Body of pancreas (tissue), 4 donors: ENCODE measurements at places on chromosomes 13 and 19.
A peak's percentile ranks its signal among the peaks of the same experiment; 100 is the strongest.

DNA sequence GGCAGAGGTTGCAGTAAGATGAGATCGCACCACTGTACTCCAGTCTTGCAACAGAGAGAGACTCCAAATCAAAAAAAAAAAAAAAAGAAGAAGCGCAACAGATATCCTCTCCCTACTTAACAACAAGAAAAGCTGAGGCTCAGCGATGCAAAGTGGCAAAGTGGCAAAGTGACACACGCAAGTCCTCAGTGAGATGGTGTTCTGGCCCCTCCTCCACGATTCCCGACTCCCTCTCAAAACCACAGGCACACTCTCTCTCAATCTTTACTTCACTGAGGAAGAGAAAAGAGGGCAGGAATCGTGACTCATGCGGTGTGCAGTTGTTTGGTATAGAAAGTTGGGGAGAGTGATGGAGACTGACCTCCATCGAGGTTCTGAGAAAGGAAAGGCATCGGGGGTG is 12.6 kb downstream of the FFAR2 start:
- H3K4me3 ChIP-seq: no peak overlapping the region
- no peak for DNase-seq
- no peaks in the 10 kb centered on the region for H3K36me3 ChIP-seq
- H3K4me1 ChIP-seq: peaks cover 19% of the 10 kb centered on the region
- no peak overlapping the region for H3K27ac ChIP-seq

DNA sequence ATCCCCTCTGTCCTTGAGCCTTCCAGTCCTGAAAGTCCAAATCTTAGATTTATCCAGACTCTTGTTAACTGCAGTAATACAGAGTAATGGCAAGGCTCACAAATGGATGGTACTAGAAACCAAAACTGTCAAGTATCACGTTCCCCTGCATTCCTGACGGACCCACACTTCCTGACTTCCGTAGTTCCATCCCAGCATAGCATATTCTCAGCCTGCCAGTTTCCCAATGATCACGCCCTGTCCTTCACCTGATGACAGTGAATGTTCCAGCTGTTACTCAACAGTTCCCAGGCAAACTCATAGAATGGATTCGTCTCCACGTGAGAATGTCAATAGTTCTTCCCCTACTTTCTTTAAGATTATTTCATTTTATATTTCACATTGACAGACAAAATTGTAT is 33.6 kb downstream of the SLC7A1 start:
- H3K4me1 ChIP-seq: peaks cover 10% of the 10 kb centered on the region
- no peak overlapping the region for H3K27ac ChIP-seq
- no peak overlapping the region for H3K4me3 ChIP-seq
- no peak for DNase-seq
- H3K27me3 ChIP-seq: no peaks in the 10 kb centered on the region
- H3K36me3 ChIP-seq: no peaks in the 10 kb centered on the region

DNA sequence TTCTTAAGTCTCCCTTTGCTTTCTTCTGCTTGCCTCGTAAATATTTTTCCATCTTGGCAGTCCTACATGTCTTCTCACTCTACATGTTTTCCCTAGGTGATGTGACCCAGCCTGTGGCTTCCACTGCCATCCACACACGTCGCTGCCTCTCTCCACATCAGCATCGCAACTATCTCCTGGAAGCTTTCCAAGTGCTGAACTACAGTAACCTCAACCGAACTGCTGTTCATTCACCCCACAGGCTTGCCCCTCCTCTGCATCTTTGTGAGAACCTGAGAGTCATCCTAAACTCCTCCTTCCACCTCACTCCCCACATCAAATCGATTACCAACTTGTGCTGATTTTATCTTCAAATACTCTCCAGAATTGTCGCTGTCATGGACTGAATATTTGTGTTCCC is 41.2 kb upstream of the USPL1 start:
- H3K27ac ChIP-seq: no peak overlapping the region
- H3K4me1 ChIP-seq: peaks cover 10% of the 10 kb centered on the region
- no peaks in the 10 kb centered on the region for H3K27me3 ChIP-seq

GRCh38 chr19:2084993-2085720 is 11.0 kb downstream of the MOB3A start:
- H3K4me3 ChIP-seq: no peak overlapping the region

GRCh38 chr13:67071918-67072598 is 158.1 kb downstream of the PCDH9 start:
- no peak for DNase-seq
- H3K27me3 ChIP-seq: no peaks in the 10 kb centered on the region
- no peak overlapping the region for H3K27ac ChIP-seq

DNA sequence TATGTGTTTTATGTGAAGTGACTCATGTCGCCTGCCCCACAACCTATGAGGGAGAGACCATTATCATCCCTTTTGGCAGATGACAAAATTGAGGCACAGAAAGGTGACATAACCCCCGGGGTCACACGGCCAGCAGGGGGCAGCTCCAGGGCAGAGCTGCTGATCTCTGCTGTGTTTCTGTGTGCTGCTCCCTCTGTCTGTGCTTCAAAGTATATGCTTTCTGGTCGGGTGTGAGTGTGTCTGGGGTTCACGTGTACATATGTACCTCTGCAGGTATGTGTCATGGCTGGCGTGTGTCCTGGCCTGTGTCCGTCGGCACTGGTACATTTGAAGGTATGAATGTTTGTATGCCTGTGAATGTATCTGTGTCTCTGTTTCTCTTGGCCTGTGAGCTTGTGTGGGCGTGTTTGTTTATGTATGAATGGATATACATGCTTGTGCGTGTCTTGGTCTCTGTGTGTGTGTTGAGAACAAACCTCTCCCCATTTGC is 7.1 kb downstream of the LIPE start:
- peak overlapping the region; percentile 70 for H3K27ac ChIP-seq
- H3K4me3 ChIP-seq: no peak overlapping the region
- no peaks in the 10 kb centered on the region for H3K36me3 ChIP-seq
- DNase-seq: peak; percentile 58
- peaks cover 37% of the 10 kb centered on the region for H3K4me1 ChIP-seq

DNA sequence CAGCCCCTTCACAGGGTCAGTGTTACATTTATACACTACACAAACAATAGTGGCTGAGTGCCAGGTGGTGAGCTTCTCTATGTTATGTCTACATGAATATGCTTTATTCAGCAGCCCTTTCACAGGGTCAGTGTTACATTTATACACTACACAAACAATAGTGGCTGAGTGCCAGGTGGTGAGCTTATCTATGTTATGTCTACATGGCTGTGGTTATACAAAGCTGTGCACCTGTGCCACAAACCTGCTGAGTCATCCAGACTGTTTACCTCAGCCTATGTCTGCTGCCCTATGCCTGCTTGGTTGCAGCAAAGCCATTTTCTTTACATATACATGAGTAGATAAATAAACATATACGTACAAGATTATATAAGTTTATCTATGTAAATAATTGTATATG is 76.5 kb downstream of the ZNF726 start:
- H3K27me3 ChIP-seq: no peaks in the 10 kb centered on the region
- H3K4me3 ChIP-seq: no peak overlapping the region
- H3K36me3 ChIP-seq: no peaks in the 10 kb centered on the region
- peak; percentile 79 for DNase-seq

- H3K36me3 ChIP-seq: no peaks in the 10 kb centered on the region
- H3K27me3 ChIP-seq: no peaks in the 10 kb centered on the region
- no peak overlapping the region for H3K27ac ChIP-seq
- H3K4me3 ChIP-seq: no peak overlapping the region
- peaks cover 23% of the 10 kb centered on the region for H3K4me1 ChIP-seq
- no peak for DNase-seq
These were observed 2.5 kb downstream of the TMEM190 start for GRCh38 chr19:55379174-55379573.

DNA sequence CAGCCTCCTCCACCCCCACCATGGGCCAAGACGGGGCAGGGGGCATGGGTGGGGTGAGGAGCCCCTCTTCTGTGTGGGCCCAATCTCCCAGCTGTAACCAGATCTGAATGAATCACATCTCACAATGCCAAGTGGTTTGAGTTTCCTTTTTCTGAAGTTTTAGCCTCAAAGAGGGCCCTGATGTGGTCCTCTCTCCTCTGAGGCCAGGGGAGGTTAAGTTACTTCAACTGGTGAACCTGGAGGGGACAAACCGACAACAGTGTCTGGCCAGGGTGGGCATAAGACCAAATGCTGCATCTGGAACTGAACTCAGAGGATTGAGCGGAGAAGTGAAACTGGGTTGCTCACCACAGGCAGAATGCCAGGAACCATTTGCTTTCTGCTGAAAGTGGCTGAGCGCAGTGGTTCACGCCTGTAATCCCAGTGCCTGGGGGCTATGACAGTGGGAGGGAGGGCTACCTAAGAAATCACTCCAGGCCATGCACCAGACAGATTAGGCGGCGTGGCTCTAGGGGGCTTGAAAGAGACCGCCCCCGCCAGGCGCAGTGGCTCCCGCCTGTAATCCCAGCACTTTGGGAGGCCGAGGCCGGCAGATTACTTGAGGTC is 15.4 kb upstream of the IRGC start:
- H3K36me3 ChIP-seq: no peaks in the 10 kb centered on the region
- no peaks in the 10 kb centered on the region for H3K27me3 ChIP-seq
- DNase-seq: peak; percentile 32

GRCh38 chr19:11152318-11153062 is 3.1 kb downstream of the SPC24 start:
- no peaks in the 10 kb centered on the region for H3K36me3 ChIP-seq
- no peaks in the 10 kb centered on the region for H3K27me3 ChIP-seq
- H3K4me1 ChIP-seq: peaks cover 44% of the 10 kb centered on the region
- DNase-seq: peak; percentile 91
- H3K27ac ChIP-seq: peak overlapping the region; percentile 78

DNA sequence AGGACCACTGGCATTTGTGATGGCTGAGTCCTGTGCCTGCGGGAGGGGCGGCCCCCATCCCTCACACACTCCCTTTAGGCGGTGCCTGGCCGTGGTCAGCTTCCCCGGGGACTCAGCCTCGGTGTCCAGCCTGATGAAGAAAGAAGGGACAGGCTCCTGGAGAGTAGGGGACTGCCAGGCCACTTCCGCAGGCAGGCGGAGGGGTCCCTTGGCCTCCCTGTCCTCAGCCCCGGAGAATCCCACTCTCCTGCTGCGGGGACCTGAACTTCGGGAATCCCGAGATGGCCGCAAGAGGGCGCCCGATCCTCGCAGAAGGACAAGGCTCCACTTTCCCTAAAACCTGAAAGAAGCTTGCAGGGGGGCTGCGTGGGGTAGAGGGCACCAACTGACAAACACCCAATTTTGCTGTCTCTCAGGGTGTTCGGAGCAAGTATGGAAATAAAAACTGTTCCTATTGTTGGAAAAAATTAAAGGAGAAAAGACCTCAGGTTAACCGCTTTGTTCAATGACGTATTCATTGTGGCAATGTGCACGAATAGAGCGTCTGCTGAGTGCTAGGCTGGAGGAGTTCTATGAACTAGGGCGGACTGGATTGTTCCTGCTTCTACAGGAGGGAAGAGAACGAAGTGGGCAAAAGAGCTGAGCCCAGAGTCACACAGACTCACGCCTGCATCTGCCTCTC is 297.3 kb downstream of the ZNF536 start:
- DNase-seq: peak; percentile 60
- no peaks in the 10 kb centered on the region for H3K36me3 ChIP-seq
- H3K4me1 ChIP-seq: peaks cover 35% of the 10 kb centered on the region
- H3K4me3 ChIP-seq: no peak overlapping the region

DNA sequence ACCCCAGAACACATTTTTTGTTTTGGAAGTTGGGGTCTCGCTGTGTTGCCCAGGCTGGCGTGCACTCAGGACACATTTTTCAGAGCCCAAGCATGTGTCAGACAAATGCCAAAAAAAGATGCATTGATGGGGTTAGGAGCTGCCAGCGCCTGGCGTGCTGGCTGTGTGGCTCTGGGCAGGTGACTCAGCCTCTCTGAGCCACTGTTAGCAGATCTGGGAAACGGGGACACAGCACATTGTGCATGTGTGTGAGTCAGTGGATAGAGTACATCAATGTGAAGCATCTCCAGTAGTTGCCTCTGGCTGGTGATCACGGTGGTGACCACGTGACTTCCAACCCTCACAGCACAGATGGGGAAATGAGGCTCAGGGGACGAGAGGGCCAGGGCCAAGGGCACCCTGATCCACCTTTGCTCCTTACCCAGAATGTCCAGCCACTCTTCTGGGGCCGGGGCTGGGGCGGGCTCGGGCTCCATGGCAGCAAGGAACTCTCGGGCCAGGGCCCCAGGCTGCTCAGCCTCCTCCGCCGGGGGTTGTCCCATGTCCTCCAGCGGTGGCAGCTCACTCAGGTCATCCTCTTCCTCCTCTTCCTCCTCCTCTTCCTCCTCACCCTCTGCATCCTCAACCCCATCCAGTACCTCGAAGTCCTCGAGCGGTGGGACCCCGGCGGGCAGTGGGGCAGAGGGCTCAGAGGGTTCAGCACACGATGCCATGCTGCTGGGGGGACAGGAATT is 1.9 kb downstream of the FKBP8 start:
- DNase-seq: no peak
- no peak overlapping the region for H3K27ac ChIP-seq
- H3K4me3 ChIP-seq: no peak overlapping the region

DNA sequence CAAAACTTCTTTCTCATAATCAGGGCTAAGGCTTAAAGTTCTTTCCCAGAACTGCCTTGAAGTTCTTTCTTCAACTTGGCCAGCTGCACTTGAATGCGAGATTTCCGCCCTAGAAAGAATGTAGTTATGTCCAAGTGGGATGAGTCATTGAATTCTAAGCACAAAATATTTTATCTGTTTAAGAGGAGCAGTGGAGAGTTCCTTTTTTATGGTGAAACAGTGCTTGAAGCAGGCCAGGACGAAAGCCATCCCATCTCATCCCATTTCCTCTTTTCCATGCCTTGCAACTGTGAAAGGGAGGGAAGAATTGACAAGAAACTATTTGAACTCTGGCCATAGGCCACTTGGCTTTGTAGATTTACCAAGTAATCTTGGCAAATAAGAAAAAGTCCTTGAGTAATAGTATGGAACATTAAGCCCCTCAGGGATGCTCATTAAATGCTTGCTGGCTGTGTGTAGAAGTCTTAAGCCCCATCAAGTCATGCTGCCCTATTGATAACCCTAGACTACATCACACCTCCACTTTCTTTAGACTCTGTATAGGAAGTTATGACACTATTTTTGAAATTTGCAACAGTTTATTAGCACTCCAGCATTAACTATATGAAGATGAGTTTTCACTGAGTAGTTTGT is 174.5 kb downstream of the KCTD12 start:
- no peaks in the 10 kb centered on the region for H3K27me3 ChIP-seq
- H3K36me3 ChIP-seq: no peaks in the 10 kb centered on the region
- H3K4me1 ChIP-seq: no peaks in the 10 kb centered on the region
- no peak overlapping the region for H3K4me3 ChIP-seq
- peak; percentile 44 for DNase-seq

DNA sequence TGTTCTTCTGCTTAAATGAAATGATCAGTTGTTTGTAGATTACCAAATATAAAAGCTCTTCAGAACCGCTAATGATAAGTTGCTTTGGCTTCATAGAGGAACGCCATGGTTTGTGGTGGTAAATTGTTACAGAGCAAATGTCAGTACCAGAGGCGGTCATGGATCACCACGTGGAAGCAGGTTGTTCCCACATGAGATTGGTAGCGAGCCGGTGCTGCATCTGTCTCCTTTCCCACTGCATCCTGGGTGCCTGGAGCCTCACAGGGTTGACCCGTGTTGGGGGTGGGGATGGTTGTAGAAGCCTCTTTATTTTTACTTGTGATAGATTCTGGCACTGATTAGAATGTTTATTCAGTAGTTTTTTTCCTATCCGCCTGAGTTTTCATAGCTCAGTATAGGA is 14.7 kb downstream of the GARRE1 start:
- no peaks in the 10 kb centered on the region for H3K36me3 ChIP-seq
- H3K27ac ChIP-seq: peak overlapping the region; percentile 18
- H3K27me3 ChIP-seq: no peaks in the 10 kb centered on the region
- peak; percentile 89 for DNase-seq
- H3K4me1 ChIP-seq: peaks cover 66% of the 10 kb centered on the region
